ENCODE measurements at places on chromosomes 3 and 15.

- DNase-seq = no peak
Observed at GRCh38 chr3:86828751-86829150, 162.2 kb downstream of the VGLL3 start.

DNA sequence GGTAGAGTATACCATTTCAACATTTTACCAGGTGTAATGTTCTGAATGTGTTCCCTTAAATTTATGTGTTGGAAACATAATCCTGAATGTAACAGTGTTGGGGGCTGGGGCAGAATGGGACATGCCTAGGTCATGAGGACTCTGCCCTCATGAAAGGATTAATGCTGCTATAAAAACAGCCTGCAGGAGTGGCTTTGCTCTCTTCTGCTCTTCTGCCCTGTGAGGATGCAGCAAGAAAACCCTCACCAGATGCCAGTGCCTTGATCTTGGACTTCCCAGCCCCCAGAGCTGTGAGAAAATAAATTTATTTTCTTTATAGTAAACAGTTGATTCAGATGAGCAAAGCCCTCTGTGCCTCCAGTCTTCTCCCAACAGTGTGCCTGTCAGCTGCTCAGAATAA, 326.0 kb upstream of the ONECUT1 start:
- no peak for DNase-seq

- DNase-seq = no peak
Observed at GRCh38 chr15:69973102-69973714, 124.5 kb downstream of the TLE3 start.

- no peak for DNase-seq
Observed at GRCh38 chr3:138809500-138810256, 25.1 kb downstream of the PIK3CB start.

- DNase-seq = no peak
Observed at GRCh38 chr3:14282001-14282705, 103.5 kb downstream of the LSM3 start.

- no peak for DNase-seq
Observed at GRCh38 chr15:27167738-27168137, 196.8 kb downstream of the GABRG3 start.

GRCh38 chr3:44031387-44032380, 210.0 kb upstream of the TOPAZ1 start:
- no peak for DNase-seq

DNA sequence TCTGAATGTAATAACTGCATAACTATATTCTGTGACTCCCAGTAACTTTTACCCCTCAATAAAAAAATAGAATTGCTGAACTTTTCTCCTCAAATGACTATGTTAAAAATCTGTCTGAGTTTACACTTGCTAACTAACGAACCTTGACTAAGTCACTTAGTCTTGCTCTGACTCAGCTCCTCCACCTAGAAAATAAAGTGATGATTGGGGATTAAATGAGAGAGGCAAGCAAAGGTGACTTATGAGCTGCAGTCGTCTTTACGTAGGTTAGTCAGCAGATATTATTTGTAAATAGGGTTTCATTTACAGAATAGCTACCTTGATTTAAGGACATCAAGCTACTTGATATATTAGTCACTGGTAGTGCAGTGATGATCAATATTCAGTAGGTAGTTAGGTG, 476.9 kb downstream of the MECOM start:
- DNase-seq = no peak

GRCh38 chr3:43733459-43734384, 43.0 kb downstream of the ABHD5 start:
- DNase-seq = no peak

DNA sequence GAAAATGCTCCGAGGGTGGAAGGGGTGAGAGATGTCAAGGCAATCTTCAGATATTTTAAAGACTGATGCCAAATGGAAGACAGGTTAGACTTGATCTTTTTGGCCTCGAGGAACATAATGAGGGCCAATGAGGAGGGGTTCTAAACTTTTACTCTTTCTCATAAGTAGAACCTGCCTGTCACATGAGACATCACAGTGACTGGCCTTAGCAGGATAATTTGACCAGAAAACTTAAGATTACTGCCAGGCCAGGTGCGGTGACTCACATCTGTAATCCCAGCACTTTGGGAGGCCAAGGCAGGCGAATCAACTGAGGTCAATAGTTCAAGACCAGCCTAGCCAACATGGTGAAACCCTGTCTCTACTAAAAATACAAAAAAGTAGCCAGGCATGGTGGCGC, 12.2 kb downstream of the TM4SF4 start:
- DNase-seq = no peak

GRCh38 chr3:4552811-4553210, 59.7 kb downstream of the ITPR1 start:
- no peak for DNase-seq

- no peak for DNase-seq
Observed at GRCh38 chr15:31852933-31853799, 177.1 kb upstream of the CHRNA7 start.

GRCh38 chr3:81581966-81582599, 179.4 kb downstream of the GBE1 start:
- DNase-seq = peak; percentile 17

DNA sequence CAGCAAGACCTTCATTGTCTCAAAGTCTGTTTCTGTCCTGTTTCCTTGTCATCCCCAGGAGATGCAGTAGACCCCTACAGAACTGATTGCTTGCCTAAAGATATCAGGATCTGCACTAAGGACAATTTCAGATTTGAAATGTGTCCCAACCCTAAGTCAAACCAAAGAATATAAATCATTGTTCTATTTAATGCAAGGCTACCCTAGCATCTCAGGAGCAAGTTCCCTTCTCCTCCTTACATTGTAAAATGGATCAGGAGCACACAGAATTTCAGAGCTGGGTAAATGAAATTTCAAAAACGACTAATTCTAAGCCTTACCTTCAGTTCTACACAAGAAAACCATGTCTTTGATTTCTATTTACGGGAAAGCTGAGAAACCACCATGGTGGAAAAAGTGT, 360.9 kb upstream of the KCNH8 start:
- DNase-seq = no peak

- DNase-seq = no peak
Observed at GRCh38 chr3:141456301-141456625, 30.6 kb upstream of the RASA2 start.

DNA sequence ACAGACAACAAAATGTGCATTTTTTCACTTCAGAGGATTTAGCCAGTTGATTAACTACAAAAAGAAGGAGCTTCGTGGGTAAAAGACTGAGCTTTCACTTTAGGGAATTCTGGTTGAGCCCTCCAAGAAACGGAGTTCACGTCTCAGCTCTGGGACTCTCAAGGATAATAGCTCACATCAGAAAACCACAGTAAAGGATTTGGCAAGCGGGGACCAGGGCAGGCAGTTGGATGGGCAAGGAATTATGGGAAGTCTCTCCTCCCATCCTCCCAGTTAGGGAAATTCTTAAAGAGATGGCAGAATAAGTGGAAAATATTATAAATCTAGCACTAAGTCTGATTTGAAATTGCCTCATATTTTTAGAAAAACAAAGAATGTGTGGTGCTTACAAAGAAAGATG, 188.3 kb upstream of the EOMES start:
- no peak for DNase-seq

GRCh38 chr3:37993460-37993819, 2.9 kb downstream of the VILL start:
- no peak for DNase-seq

DNA sequence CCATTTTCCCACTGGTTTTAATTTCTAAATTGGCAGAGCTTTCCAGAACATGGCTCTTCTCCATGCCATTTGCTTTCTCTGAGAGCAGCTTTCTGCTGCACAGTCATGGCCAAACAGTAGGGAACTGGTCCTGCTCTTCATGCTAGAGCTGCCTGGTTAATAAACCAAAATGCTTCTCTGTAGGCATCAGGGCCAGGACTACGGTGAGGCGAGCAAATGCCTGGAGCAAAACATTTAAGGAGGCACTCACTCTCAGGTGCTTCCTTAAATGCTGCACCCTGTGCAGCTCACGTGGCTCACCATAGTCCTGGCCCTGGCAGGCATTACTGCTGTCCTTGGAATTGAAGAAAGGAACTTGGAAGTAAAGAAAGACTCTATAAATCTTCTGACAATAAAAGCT, 48.5 kb upstream of the PPP2R3A start:
- DNase-seq = no peak

- DNase-seq = peak; percentile 36
Observed at GRCh38 chr3:122560680-122561079, 3.4 kb downstream of the PARP9 start.

GRCh38 chr3:53139906-53140846, 9.9 kb upstream of the RFT1 start:
- peak; percentile 29 for DNase-seq

DNA sequence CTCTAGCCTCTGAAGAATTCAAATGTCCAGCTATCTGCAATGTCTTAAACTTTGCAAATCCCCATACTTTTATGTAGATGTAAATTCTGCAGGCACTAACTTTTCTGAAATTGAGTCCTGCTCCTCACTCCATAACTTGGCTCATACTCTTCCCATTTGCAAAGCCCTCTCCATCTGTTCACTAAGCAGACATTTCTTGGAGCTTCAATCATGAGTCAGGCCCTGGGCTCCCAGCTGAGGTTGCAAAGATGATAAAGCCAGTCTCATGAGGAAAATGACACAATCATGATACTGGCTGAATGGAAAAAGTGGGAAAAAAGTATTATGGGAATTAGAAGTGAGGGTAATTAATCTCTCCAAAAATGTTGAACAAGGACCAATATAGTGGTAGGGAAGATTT, 507.6 kb downstream of the NR2F2 start:
- DNase-seq = no peak

DNA sequence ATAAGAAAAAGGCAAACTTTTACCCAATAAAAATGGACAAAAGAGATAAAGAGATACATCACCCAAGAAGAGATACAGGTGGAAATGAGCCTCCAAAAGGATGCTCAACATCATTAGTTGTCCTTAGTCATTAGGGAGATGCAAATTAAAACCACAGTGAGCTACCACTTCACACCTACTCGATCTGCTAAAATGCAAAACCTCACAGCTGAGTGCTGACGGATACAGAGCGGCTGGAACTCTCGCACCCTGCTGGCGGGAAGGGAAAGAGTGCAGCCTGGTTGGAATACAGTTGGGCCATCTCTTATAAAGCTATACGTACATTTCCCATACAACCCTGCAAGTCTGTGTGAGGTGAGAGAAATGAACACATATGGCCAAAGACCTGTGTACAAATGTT, 78.5 kb upstream of the PRR20G start:
- no peak for DNase-seq

GRCh38 chr3:49004352-49005302, 2.6 kb upstream of the WDR6 start:
- DNase-seq = no peak

- no peak for DNase-seq
Observed at GRCh38 chr15:87715252-87715651, 541.3 kb downstream of the NTRK3 start.

DNA sequence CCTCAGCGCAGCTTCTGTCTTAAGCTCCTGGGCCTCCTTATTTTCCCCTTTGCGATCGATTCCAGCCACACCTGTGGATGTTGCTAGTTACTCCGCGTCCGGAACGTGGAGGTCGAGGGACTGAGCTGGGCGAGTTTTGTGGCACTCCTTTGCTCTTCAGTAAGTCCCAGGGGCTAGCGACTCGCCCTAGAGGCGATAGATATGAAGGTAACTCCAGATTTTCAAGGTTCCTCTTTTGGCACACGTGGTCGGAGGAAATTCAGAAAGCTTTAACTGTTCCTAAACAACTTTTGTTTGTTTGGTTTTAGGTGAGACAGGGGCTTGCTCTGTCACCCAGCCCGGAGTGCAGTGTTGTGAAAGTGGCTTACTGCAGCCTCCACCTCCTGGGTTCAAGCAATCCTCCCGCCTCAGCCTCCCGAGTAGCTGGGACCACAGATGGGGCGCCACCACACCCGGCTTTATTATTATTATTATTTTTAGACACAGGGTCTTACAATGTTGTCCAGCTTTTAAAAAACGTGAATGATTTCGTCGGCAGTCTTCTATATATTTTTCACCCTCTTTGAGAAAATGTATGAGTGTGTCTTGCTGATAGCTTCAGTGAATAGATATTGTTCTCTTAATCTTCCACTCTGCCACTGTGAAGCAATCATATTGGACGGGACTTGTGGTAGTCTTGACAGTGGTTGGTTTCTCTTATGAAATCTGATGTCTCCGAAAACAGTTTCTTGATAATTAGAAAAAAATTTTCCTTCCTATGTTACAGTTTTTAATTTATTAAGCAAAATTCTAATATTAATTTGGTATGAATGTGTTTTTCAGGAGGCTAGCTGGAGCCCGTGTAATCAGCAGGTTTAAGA, 785 bp downstream of the MFSD1 start:
- peak; percentile 22 for DNase-seq

DNA sequence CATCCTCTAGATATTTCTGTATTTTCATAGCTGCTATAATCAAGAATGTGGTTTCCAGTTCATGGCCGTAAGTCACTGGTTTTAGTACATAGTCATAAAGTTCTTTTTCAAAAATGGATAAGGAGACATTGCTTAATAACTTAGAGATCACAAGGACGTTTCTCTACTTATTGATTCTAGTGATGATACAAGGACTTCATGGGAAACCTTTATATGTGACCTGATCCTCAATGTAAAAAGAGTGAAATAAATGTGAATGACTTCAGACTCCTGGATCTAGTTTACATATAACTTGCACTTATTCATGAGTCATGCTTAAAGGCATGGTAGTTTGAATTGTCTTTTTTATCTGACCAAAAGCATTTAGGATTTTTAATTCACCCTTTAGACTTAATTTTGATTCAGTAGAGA, 35.2 kb downstream of the TSC22D2 start:
- no peak for DNase-seq

DNA sequence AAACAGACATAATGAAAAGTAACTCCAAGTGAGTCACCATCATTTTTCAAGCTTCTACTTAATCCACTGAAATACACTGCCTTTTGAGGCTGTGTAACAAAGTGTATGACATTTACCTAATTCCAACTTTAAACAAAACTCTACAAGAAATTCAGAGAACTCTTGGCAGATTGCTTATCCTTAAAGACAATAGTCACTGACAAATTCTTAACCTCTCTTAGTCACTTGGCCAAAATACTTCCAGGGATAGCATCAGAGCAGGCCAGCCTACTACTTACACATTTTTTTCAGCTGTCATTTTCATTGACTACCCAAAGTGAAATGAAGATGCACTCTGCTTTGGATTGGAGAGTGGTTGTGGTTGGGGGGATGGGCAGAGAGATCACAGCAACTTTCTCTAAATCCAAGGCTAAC, 3.6 kb downstream of the WWTR1 start:
- DNase-seq = no peak
